ENCODE measurements at places on chromosomes 16 and 17. TPM values are rescaled to one million over a fixed set of nuclear protein-coding genes. Genes with fewer than 3 reads are reported as not detected.

- DNase-seq: no peak
- no peaks in the 10 kb centered on the region for H3K27me3 ChIP-seq
- no peak overlapping the region for H3K27ac ChIP-seq
- H3K36me3 ChIP-seq: peaks cover 16% of the 10 kb centered on the region
- H3K4me3 ChIP-seq: no peak overlapping the region
Measured at GRCh38 chr16:88066234-88066633, 115.0 kb downstream of the BANP start.

- no peaks in the 10 kb centered on the region for H3K27me3 ChIP-seq
- no peak for DNase-seq
- H3K4me1 ChIP-seq: no peaks in the 10 kb centered on the region
- no peaks in the 10 kb centered on the region for H3K36me3 ChIP-seq
- H3K27ac ChIP-seq: peak overlapping the region; percentile 26
Measured at GRCh38 chr16:89060207-89060794, 33.4 kb upstream of the ACSF3 start.

GRCh38 chr16:75398333-75398732, 35.0 kb downstream of the CFDP1 start:
- H3K27me3 ChIP-seq: no peaks in the 10 kb centered on the region
- H3K27ac ChIP-seq: no peak overlapping the region
- H3K4me1 ChIP-seq: no peaks in the 10 kb centered on the region
- H3K4me3 ChIP-seq: no peak overlapping the region

DNA sequence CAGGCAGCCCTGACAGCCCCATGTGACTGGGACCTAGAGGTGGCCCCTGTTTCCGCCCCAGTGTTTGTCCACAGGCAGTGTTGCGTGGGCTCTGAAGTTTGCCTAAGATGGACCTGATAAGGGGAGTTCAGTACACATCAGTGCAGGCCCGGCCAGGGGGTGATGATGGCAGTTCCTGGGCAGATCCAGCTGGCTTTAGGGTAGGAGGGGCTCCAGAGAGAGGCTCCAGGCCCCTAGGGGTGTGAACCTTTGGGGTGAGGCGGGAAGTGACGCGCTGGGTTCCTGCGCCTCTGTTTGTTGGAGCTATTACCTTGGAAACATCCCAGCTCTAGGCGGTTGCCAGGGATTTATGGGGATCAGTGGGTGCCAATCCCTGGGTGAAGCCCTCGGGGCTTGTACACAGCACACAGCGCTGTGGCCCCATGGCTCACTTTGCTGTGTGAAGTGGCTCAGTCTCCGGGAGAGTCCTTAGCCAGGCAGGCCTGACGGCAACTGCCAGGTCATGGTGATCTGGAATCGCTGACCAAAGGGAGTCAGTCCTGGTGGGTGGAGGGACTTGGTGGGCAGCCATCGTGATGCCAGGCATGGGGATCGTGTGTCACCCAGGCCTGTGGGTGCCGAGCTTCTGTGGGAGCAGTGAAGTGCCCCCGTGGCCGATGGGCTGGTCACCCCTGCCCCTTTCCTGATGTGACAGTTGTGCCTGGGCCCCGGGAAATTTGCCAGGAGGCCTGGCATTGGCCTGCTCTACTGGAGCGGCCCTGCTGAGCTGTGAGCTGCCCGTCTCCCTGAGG, 146.1 kb downstream of the SEC14L1 start:
- DNase-seq: no peak
- no peaks in the 10 kb centered on the region for H3K27me3 ChIP-seq

GRCh38 chr16:65415460-65415859, 293.6 kb upstream of the CDH11 start:
- no peak for DNase-seq
- no peak overlapping the region for H3K27ac ChIP-seq
- H3K4me1 ChIP-seq: no peaks in the 10 kb centered on the region
- H3K27me3 ChIP-seq: no peaks in the 10 kb centered on the region
- H3K36me3 ChIP-seq: no peaks in the 10 kb centered on the region

DNA sequence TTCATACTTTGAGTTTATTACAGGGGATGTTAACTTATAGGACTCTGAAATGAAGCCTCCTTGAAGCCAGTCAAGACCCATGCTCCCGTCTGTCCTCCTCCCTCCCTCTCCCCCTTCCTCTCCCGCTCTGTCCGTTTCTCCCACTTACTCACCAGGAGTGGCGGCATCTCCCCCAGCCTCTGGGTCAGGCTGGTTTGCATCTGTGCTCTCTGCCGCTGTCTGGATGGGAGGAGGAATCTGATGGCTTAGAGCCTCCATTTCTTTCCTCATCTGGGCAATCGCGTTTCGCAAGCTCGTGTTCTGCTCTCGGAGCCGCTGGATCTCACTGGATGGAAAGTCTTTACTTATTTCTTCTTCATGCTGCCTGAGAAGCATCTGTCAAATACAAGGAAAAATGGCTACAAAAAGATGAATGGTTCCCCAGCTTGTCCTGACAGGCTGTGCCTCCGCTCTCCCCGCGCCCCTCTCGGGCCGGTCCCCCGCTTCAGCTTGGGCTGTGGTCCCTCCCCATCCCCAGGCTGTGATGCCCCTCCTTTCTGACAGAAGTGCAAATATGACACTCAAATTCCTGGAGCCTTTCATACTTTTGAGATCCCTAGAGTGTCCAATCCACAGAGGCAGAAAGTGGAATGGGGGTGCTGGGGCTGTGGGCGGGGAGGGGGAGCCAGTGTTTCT, 40.0 kb downstream of the CCDC57 start:
- H3K4me1 ChIP-seq: no peaks in the 10 kb centered on the region
- no peaks in the 10 kb centered on the region for H3K27me3 ChIP-seq
- no peak for DNase-seq
- H3K4me3 ChIP-seq: no peak overlapping the region
- no peak overlapping the region for H3K27ac ChIP-seq

GRCh38 chr16:83738923-83739503, 68.8 kb upstream of the HSBP1 start:
- DNase-seq: no peak
- no peaks in the 10 kb centered on the region for H3K27me3 ChIP-seq
- H3K4me3 ChIP-seq: no peak overlapping the region
- H3K4me1 ChIP-seq: no peaks in the 10 kb centered on the region
- H3K36me3 ChIP-seq: no peaks in the 10 kb centered on the region
- no peak overlapping the region for H3K27ac ChIP-seq

DNA sequence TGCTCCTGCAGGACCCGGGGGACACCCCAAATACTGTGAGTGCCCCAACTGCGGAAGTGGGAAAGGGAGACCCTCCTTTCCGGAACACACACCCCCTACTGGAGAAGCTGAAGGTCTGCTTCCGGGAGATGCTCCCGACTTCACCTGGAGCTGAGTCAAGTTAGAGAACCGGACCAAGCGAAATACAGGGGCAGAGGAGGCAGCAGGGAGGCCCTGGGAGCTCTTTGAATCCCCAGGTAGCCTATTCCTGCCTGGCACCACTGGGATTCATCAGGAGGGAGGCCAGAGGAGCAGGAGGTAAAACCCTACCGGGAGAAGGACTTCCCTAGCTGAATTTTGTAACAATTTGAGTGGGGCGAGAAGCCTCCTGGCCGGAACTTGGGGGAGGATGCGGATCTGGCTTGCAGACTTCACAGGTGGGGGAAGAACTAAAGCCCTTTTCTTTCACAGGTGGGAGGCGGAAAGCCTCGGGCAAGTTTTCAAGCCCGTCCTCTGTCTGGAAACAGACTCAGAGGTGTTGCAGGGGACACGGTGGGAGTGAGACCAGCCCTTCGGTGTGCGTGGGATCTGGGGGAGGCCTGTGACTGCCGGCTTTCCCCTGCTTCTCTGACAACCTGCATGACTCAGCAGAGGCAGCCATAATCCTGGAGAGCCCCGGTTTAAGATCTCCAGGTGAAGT, 22.4 kb upstream of the TEKT1 start:
- H3K27ac ChIP-seq: peak overlapping the region; percentile 74
- H3K4me1 ChIP-seq: peaks cover 9% of the 10 kb centered on the region
- no peaks in the 10 kb centered on the region for H3K27me3 ChIP-seq
- H3K36me3 ChIP-seq: no peaks in the 10 kb centered on the region
- no peak for DNase-seq
- peak overlapping the region; percentile 45 for H3K4me3 ChIP-seq

- H3K36me3 ChIP-seq: peaks cover 65% of the 10 kb centered on the region
- H3K27me3 ChIP-seq: no peaks in the 10 kb centered on the region
- DNase-seq: no peak
- peaks cover 8% of the 10 kb centered on the region for H3K4me1 ChIP-seq
- H3K27ac ChIP-seq: peak overlapping the region; percentile 81
- H3K4me3 ChIP-seq: no peak overlapping the region
Measured at GRCh38 chr16:30356401-30357084, 1.4 kb upstream of the CD2BP2 start.

GRCh38 chr17:5819921-5820685, 235.8 kb upstream of the NLRP1 start:
- no peaks in the 10 kb centered on the region for H3K4me1 ChIP-seq
- no peaks in the 10 kb centered on the region for H3K27me3 ChIP-seq
- H3K4me3 ChIP-seq: no peak overlapping the region
- H3K27ac ChIP-seq: no peak overlapping the region
- no peaks in the 10 kb centered on the region for H3K36me3 ChIP-seq

- no peak overlapping the region for H3K27ac ChIP-seq
- H3K4me3 ChIP-seq: no peak overlapping the region
- H3K36me3 ChIP-seq: no peaks in the 10 kb centered on the region
- H3K27me3 ChIP-seq: no peaks in the 10 kb centered on the region
Measured at GRCh38 chr16:9334103-9334502, 242.7 kb downstream of the HAPSTR1 start.

DNA sequence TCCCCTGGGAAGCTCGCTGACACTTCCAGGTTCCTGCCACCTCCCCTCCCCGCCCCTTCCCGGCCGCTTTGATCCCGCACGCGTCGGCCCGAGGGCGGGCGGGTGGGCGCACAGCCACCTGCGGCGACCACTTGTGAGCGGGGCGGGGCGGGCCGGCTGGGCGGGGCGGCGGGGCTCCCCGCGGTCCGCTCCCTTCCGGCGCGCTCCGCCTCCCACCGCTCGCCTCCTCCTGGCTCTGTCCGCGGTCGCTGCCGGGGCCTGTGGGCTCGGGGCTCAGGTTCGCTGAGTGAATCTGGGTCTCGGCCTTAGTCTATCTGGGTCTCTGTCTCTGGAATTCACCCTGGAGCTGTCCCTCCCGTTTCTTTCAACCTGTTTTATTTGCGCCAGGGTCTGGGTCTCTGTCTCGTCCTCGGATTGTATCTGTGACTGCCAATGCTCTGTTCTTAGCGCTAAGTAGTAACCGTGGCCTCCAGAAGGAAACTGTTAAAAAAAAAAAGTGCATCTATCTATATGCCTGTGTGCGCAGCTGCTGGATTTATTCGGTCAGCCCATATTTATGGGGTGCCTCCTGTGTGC, 2.7 kb upstream of the HES7 start:
- H3K4me1 ChIP-seq: peaks cover 56% of the 10 kb centered on the region
- H3K27me3 ChIP-seq: peaks cover 97% of the 10 kb centered on the region
- no peak for DNase-seq
- H3K27ac ChIP-seq: no peak overlapping the region

DNA sequence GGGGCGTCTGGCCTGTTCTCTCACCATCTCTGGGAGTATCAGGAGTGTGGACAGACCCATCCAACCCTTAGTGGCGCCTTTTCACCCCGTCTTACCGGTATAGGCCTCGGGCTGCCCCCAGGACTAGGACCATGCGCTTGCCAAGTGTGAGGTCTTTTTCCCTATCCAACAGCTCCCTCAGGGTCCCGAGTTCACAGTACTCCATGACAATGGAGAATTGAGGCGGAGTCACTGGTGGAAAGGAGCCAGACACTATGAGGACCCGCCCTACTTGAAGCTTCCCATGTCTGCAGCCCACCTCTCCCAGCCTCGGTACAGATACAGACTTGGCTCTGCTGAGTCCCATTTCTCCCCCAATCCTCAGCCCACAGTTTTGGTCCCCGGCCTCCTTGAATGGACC, 15.9 kb upstream of the RFWD3 start:
- peaks cover 6% of the 10 kb centered on the region for H3K36me3 ChIP-seq
- no peaks in the 10 kb centered on the region for H3K27me3 ChIP-seq
- H3K27ac ChIP-seq: no peak overlapping the region
- H3K4me1 ChIP-seq: no peaks in the 10 kb centered on the region
- H3K4me3 ChIP-seq: no peak overlapping the region

- H3K36me3 ChIP-seq: peaks cover 11% of the 10 kb centered on the region
- H3K27ac ChIP-seq: peak overlapping the region; percentile 77
- H3K4me1 ChIP-seq: peaks cover 4% of the 10 kb centered on the region
- peak overlapping the region; percentile 69 for H3K4me3 ChIP-seq
- no peaks in the 10 kb centered on the region for H3K27me3 ChIP-seq
- no peak for DNase-seq
Measured at GRCh38 chr16:46620266-46621005, 743 bp downstream of the SHCBP1 start.

GRCh38 chr17:33803199-33803685, 451.8 kb upstream of the CCL2 start:
- no peak for DNase-seq
- H3K4me3 ChIP-seq: no peak overlapping the region
- H3K27me3 ChIP-seq: no peaks in the 10 kb centered on the region
- H3K27ac ChIP-seq: no peak overlapping the region

GRCh38 chr17:1746975-1747543, 4.4 kb downstream of the SERPINF2 start:
- no peaks in the 10 kb centered on the region for H3K36me3 ChIP-seq
- no peak overlapping the region for H3K4me3 ChIP-seq
- peaks cover 8% of the 10 kb centered on the region for H3K4me1 ChIP-seq
- no peak overlapping the region for H3K27ac ChIP-seq

- no peak overlapping the region for H3K27ac ChIP-seq
- peaks cover 51% of the 10 kb centered on the region for H3K36me3 ChIP-seq
- H3K4me1 ChIP-seq: no peaks in the 10 kb centered on the region
- no peaks in the 10 kb centered on the region for H3K27me3 ChIP-seq
- no peak for DNase-seq
- H3K4me3 ChIP-seq: no peak overlapping the region
Measured at GRCh38 chr17:48064638-48065037, 16.5 kb downstream of the NFE2L1 start.

DNA sequence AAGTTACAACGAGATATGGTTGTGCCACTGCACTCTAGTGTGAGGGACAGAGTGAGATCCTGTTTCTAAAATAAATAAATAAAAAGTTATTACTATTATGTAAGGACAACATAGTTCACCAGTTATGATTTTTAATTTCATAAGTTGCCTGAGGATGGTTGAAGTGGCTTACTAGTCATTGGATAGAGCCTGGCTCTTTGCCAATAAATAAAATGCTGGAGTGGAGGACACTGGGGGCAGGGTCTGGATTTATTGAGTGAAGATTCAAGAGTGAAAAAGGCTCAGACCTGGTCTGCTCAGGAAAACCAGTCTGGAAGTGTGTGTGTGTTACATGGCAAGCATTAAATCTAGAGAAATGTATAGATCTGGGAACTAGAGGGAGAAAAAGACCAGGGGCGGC, 2.1 kb downstream of the STARD3 start:
- H3K27ac ChIP-seq: no peak overlapping the region
- no peaks in the 10 kb centered on the region for H3K27me3 ChIP-seq
- H3K4me1 ChIP-seq: peaks cover 21% of the 10 kb centered on the region
- no peak for DNase-seq
- H3K36me3 ChIP-seq: peaks cover 3% of the 10 kb centered on the region

The CORO6 gene
- total RNA-seq: 2.4 TPM

The KRT31 gene
- total RNA-seq: 1.9 TPM

The GGT6 gene
- 0.90 TPM for total RNA-seq

Data from thymus (tissue), 14 donors.